T-helper 2 cell (primary cell): ENCODE measurements at places on chromosomes 6 and 20.

DNA sequence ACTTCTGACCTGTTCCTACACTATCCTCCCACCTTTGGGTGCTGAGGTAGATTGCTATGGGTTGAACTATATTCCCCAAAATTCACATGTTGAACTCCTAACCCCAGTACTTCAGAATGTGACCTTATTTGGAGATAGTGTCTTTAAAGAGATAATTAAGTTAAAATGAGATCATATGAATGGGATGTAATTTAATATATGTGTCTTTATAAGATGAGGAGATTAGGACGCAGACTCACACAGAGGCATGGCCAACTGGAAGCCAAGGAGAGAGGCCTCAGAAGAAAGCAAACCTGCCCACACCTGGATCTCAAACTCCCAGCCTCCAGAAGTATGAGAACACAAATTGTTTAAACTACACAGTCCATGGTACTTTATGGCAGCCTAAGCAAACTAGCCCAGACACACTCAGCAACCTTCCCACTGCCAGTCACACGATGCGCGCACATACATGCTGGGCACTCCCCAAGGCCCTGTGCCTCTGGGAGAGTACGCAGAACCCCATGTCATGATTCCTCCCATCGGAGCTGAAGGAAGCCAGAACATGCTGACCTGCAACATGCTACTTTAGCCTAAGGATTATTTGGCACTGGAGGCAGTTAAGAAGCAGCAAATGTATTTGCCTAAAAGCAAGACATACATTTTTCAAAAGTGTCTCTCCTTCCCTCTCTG, 8.9 kb upstream of the SLC22A1 start:
- no peak for DNase-seq

DNA sequence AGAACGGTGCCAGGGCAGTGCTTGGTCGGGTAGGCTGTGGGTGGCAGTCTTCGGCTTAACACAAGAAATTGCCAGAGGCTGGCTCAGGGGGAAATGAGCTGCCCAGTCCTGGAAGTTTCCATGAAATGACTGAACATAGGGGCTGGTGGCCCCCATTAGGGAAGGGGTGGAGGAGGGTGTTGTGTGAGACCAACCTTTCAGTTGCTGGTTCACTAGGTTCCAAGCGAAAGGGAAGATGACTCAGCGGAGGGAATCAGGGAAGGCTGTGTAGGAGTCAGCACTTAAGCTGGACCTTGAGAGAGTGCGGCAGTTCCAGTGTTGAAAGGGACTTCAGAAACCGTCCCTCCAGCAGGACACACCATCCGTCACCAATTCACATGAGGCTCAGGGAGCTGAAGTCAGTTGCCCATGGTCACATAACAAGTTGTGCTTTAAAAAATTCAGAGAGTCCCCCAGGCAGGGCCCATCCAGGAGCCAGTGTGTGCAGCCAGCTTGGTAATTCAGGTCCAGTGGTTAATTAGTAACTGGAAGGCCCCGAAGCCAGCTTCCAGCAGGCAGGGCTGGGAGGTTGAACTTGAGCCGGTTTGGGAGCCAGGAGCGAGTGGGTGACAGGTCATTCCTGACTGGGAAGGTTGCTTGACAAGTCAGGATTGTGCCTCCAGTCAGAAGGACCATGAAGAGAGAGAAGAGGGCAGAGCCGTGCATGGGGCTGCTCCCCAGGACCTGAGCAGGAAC, at the start of gene SGK2:
TSS of gene SGK2 (plus strand) at position 616 of the 735 bp plus-strand sequence. CDS start 7,469 bp downstream, outside the sequence.
- no peak for DNase-seq

DNA sequence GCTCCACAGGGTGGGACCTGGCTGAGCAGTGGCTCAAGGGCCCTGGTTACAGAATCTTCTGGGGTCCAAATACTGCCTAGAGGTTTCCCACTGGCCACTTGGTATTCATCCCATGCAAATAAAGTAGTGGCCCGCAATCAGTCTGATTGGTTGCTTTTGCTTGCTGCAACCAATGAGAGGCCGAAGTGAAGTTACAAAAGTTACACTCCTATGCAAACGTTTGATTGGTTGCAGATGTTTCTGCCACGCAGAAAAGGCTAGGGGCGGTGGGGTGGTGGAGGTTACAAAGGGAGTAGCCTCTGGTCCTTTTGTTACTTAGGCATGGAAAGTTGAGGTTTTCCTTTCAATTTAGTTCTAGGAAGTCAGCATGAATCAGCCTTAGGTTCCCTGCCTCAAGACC, 3.6 kb upstream of the NHLRC1 start:
- no peak for DNase-seq

DNA sequence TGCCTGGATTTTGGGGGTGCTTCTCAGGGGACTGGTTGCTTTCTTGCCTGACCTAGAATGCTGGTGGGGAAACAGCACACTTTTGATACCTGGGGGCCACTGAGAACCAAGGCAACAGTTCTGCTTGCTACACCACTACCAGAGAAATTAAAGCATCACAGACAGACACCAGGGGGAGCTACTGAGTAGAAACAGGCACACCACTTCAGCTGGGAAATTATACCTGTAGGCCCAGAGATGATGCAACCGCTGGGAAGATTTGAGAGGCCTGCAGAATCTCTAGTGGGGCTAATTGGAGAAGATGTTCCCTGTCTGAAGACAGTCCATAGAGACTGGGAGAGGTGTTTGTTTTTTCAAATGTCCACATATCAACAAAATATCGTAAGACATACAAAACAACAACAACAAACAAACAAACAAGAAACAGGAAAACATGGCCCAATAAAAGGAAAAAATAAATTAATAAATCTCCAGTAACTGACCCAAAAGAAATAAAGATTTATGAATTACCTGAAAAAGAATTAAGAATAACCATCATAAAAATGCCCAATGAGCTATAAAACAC, 129.4 kb upstream of the RIN2 start:
- DNase-seq = no peak

DNA sequence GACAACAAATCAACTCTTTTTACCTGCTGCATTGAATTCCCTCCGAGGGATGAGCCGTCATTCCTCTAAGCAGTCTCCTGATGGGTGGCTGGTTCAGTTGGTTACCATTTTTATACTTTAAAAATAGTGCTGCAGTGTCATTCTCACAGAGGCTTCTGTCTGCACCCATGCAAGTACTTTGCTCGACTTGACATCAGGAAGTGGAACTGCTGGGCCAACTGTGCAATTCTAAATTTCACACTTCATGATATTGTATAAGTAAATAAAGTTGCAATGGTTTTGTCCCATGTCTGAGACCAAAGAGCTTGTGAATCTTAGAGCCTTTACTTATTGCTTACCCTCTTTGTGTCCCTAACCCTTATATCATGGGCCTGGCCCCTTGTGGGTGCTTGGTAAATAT, 2.5 kb downstream of the BTN3A1 start:
- DNase-seq = no peak
